ENCODE measurements at places on chromosomes 5 and 9.

DNA sequence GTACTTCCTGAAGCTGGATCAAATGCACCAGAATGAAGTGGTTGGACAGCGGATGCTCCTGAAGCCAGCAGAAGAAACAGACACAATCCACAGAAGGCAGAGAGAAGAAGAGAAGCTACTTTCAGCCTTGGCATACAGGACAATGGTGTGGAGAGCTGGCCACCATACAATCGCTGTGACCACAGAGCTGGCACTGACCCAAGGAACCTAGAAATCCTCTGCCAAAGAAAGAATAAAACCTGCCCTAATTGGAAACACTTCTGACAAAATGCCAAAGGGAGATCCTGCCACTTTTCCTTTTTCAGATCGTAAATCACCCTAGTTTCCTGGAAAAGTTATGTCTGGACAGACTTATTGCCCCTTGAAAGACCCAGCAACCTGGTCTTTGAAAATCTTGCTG lies 77.8 kb downstream of the BAAT start:
- DNase-seq = no peak

DNA sequence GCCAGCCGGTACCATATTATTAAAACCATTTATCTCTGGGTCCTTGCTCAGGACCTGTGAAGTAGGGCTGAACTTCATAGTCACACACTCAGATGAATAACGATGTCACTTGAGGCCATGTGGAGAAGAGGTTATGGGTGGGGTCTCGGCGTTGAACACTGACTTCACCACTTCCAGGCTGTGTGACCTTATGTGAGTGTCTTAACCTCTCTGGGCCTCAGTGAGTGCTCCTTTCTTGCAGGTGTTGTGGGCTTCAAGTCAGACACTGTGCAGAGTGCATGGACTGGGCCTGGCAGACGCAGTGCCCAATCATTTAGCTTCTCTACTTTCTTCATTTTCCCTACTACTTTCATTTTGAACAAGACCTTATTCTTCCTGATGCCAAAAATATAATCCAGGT lies 278.8 kb downstream of the PBX3 start:
- no peak for DNase-seq

- no peak for DNase-seq
Observed at GRCh38 chr9:83294816-83295215, 231.9 kb upstream of the RASEF start.

GRCh38 chr5:168312606-168313295 lies 21.3 kb downstream of the WWC1 start:
- no peak for DNase-seq

GRCh38 chr9:98456156-98456613 lies 200.7 kb upstream of the TBC1D2 start:
- no peak for DNase-seq

- DNase-seq = no peak
Observed at GRCh38 chr9:110006657-110007056, 201.3 kb downstream of the C9orf152 start.

DNA sequence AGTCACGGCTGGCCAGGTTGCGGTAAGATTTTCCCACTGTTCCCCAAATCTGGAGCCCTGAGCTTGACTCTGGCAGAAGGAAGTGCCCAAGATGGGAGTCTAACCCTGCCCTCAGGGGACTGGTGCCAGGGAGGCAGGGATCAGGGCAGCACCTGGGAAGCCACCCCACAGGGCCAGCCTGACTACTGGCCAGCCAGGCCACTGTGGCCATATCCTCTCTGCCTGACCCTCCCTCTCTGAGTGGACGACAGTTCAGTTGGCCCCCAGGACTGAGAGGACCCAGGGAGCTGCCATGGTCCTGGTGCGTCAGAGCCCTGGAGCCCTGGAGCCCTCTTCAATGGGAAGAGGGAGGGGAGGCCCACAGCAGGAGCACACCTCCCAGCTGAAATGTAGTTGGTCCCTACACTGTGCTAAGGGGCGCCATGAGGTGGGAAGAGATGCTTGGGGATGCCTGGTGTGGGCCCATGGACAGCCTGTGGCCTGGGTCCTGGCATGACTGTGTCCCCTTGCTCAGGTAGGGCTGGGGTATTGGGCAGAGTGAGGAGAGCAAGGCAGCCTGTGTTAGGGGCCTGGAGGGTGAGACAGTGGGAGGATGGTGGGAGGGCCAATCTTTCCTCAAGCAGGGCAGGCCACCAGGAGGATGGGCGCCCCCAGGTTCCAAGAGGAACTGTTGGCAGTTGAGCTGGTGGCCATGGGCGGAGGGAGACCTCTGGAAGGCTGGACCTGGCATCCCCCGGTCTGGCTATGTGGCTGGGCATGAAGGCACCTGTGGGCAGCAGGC lies 81.1 kb downstream of the PHF2 start:
- no peak for DNase-seq

- peak; percentile 27 for DNase-seq
Observed at GRCh38 chr5:127572930-127573329, 55.5 kb downstream of the PRRC1 start.

DNA sequence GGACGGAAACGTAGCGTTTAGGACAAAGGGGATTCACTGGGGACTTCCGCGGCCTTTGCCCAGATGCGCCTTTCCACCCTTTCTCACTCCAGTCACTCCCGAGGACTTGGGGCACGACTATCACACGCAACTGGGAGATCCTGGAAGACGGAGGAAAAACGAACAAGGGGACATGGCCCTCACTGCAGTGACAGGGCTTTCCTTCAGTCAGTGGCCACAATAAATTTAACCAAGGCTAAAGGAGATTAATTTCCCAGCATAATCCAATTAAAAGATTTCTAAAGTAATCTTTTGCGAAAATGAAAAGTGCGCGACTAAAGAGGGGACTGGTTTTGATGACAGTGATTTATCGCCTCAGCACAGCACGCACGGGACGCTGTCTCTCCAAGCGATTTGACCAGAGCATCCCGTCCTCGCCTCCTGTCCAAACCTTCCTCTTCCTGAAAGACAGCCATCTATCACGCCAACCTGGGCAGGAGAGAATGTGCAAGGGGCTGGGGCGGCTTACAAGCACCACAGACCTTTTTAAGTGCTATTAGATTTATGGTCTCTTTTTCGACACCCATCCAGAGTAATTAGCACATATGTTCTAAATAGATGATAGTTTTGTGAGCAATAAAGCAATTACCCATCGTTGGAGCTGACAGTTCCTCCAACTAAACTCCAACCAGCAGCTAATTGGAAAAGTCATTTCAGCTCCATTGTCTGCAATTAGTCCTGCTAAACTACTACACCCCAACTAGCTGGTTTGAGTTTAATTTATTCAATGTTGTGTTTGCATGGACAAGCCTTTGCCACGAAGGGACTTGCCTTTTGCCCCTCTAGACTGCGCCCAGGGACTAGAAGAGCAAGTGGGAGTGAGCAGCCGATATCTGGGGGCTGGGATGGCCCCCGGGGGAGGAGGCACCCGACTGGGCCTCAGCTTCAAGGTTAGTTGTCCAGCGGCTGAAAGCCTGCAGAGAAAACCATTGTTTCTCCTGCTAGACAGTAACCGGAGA lies 7.4 kb downstream of the NR2F1-AS1 start:
- DNase-seq = peak; percentile 10

- no peak for DNase-seq
Observed at GRCh38 chr5:135324897-135325650, 74.0 kb downstream of the MACROH2A1 start.

Data from NCI-H524 (cell line).